ENCODE measurements at places on chromosomes 7 and 10.

GRCh38 chr7:24854866-24855265 is 97.6 kb upstream of the GSDME start:
- no peak for DNase-seq

GRCh38 chr7:29989257-29989995 is at the start of gene SCRN1:
SCRN1 (minus strand) TSS chr7:29989801; CDS start chr7:29969067, 20,734 bp downstream.
- DNase-seq: no peak

- DNase-seq: no peak
These were observed 506 bp upstream of the GNAI1 start for GRCh38 chr7:80134115-80134535.

- DNase-seq: no peak
These were observed 22.3 kb downstream of the CALML3 start for GRCh38 chr10:5546891-5547680.
